ENCODE measurements at places on chromosomes 13 and 19.

DNA sequence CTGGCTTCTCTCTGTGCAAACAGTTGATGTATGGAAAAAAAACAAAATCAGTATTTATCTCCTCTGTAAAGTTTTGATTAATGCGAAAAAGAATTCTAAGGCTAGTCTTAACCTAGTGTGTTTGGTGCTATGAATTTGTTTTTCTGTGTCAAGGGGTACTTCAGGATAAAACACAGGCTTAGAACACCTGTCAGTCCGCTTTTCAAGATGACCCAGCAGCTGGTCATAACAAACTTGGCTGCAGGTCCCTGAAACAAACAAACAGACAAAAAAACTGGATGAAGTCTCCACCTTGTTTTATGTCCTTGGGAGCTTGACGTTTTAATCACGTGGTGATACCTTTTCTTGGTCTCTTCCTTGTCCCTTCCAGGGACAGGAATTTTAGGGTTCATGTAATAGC is 689.3 kb downstream of the UQCRFS1 start:
- no peak for DNase-seq

DNA sequence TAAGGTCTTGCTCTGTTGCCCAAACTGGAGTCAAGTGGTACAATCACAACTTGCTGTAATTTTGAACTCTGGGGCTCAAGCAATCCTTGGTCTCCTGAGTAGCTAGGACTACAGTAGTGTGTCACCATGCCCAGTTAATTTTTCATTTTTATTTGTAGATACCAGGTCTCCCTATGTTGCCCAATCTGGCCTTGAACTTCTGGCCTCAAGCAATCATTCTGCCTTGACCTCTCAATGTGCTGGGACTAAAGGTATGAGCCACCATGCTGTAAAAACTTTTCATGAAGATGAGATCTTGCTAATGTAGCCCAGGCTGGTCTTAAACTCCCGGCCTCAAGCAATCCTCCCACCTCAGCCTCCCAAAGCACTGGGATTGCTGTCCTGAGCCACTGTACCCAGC is 15.1 kb upstream of the NAA16 start:
- DNase-seq = no peak

DNA sequence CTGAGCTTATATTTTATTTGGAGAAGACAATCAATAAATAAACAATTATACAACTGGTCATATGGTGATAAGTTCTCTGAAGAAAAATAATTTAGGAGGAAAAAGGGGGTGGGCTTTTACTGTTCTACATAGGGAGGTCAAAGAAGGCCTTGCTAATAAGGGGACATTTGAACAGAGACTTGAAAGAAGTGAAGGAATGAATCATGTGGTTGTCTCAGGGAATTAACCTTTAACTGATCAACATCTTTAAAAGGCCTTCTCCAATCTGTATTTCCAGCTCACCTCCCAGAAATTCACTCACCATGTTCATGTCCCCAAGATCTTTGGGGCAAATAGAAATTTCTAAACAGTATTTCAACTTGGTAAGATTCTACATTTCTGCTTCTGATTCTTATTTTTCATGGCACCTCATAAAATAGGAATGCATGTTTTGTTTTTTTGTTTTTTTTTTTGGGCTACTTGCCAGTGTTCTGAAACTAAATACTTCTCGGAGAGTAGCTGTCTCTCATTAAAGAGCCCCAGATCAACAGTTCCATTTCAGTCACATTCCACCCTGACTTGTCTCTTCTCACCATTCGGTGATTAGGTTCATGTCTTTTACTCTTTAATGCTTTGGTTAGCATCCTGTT is 19.2 kb upstream of the LPAR6 start:
- no peak for DNase-seq

DNA sequence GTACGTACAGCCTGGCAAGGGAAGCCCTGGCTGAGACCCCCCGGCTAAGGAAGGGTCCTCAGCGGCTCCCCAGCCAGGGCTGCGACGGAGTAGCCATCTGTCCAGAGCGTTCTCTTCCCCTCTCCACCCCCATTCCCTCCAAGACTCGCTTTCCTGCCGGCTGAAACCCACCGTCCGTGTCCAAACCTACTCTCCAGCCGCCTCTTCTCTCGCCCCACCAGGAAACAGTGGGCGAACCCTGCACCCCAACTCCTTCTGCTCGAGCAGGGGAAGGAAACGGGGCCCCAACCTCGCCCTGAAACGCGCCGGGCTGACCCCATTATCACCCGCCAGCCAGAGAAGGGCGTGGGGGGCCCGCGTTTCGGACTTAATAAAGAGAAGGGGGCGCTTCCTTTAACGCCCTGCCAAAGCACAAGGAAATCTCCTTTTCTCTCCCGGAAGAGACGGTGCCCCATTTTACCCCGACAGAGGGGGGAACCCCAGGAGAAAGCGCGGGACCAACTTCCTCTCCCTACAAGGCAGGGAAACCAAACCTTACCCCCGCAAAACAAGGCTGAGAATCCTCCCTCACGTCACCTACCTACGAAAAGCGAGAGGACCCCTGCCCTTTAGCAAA is 2.5 kb downstream of the ZC3H4 start:
- DNase-seq = no peak

DNA sequence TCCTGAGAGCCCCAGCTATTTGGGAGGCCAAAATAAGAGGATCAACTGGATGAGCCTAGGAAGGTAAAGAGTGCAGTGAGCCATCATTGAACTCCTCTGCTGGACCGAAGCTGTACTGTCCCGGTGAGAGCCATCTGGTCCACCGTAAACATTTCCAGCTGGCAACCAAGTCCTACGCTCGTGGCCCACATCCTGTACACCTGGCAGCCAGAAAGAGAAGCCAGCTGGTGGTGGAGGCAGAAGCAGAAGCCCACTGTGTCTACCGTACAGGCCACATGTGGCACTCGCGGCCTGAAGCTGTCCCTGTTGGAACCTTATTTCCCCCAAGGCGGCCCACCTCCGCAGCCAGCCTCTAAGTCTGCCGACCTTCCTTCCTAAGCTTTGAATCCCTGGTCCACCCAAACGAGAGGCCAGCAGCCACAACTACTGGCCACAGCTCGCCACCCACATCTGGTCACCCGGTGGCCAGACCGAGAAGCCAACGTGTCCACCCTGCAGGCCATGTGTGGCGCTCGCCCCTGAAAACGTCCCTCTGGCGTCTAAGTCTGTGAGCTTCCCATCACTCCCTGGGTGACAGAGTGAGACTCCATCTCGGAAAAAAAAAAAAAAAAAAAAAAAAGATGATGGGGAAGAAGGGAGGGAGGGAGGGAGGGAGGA is 14.2 kb upstream of the ZNF91 start:
- no peak for DNase-seq

DNA sequence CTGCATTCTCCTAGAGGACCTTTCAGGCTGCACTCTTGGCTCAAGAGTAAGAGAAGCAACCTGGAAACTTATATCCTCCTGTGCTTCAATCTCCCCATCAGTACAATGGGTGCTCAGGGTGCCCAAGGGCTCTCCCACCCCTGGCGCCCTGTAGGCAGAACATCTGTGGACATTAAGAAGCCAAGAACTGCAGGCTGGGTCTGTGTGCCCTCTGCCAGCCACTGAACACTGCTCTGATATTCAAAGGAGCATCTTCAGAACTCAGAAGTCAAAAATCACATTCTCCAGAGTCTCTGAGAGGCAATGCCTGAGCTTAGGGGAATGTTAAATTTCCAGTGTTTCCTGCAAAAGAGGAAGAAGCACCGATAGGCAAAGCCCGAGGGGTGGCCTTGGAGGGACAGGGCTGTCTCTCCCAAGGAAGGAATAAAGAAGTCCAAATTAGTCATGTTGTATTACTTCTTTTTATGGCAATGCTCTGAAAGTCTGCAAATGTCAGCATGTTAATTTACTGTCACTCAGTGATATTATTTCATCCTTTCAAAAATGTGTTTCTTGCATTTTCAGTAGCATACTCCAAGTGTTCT is 88.1 kb downstream of the TSHZ3 start:
- no peak for DNase-seq

DNA sequence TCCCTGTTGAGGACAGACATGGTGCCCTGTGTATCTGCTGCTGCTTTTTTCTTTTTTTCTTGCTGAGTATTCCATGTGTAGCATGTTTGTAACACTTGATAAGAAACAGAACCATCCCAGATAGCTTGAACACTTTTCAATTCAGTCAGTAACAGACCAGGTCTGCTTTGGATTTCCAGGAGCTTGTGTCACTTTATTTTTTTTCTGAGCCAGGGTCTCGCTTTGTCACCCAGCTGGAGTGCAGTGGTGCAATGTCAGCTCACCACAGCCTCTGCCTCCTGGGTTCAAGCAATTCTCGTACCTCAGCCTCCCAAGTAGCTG is 43.7 kb downstream of the BBC3 start:
- DNase-seq = no peak

DNA sequence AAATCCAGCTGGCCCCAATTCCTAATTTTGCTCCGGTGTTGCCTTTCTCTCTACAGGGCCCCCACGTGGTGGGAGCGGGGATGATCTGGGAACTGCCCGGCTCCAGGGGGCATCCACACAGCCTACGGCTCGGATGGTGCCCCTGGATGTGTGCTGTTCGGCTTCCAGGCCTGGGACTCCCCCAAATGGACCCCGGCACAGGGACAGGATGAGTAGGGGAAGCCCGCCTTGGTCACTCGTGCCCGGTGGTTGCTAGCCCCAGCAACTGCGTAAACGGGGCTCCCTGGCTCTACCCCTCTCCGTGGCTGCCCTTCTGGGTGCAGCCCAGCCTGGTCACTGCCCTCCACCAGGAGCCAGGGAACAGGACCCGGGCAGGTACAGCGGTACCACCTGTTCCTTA is 111.5 kb downstream of the TEX26 start:
- DNase-seq = no peak

DNA sequence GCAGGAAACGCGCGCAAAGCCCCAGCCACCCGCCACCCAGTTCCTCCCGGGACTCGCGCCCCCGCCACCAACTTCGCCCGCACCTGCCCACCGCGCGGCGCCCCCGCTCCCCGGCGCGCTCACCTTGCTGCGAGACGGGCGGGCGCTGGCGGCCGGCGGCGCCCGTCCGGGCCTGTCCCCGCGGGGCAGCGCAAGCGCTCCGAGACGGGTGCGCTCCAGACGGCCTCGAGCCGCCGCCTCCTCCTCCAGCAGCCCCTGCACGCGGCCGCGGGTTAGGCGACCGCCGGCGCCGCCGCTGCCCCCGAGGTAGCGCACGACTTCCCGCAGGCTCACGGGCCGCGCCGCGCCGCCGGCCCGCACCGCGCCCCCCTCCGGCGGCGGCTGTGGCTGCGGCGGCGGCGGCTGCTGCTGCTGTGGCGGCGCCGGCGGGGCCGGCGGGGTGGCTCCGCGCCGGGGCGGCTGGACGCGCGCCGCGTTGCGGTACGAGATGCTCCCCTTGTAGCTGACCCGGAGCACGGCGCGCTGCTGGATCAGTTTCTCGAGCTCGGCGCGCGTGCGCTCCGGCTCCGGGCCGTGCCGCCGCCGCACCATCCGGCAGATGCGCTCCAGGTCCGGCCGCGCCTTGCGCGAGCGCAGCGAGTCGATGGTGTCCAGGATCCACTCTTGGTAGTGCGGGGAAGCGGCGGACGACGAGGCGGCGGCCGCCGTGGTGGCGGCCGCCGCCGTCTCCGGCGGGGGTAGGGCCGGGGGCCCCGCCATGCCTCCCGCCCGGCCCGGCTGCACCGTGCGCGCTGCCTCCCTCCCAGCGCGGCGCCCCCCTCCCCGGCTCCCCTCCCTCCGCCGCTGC is 666 bp downstream of the SAMD1 start:
- no peak for DNase-seq

GRCh38 chr19:29741776-29742175 is 26.7 kb upstream of the C19orf12 start:
- no peak for DNase-seq

- DNase-seq = no peak
These were observed 67.6 kb upstream of the C13orf46 start for GRCh38 chr13:114041493-114041892.

DNA sequence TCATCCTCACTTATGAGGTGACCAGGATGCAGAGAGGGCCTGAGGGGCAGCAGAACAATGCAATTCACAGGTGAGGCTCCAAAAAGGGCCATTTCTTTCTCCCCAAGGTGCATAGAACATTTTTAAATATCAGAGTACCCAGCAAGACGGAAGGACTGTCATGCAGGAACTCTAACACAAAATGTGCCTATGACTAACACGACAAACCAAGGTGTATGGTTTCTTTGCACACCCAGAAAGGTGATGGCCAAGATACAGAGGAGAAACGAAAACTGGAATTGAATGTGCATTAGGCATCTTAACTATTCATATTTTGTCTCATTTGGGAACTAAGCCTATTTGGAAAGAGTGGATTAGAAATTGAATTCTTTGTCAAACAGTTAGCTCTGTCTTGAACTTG is 29.9 kb downstream of the SHISA2 start:
- no peak for DNase-seq

DNA sequence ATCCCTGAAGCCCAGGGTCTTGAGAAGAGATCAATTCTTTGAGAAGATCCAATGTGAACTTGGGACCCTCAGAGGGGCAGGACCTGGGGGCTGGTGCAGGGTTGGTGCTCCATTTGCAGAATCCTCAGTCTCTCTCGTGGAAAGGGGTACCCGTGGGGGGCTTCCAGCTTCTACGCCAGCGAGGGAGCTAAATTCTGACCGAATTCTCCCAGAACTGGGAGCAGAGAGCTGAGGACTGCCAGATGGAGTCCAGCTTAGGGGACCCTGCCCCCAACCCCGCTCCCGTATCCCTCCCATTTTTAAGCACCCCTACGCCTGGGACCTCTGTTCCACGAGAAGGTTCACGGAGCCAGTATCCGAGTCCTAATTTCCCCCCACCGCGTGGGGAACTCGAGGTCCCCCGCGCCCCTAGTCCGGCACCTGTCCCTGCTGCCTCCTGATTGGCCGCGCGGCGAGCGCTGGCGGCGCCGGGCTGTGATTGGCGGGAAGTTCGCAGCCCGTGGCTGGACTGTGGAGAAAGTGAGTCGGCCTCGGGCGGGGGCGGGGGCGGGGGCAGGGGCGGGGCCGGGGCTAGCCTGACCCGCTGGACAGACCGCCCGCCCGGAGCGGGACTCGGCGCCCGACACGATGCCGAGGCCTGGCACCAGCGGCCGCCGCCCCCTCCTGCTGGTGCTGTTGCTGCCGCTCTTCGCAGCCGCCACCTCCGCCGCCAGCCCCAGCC is 4.4 kb upstream of the LTBP4 start:
- DNase-seq = peak; percentile 68

DNA sequence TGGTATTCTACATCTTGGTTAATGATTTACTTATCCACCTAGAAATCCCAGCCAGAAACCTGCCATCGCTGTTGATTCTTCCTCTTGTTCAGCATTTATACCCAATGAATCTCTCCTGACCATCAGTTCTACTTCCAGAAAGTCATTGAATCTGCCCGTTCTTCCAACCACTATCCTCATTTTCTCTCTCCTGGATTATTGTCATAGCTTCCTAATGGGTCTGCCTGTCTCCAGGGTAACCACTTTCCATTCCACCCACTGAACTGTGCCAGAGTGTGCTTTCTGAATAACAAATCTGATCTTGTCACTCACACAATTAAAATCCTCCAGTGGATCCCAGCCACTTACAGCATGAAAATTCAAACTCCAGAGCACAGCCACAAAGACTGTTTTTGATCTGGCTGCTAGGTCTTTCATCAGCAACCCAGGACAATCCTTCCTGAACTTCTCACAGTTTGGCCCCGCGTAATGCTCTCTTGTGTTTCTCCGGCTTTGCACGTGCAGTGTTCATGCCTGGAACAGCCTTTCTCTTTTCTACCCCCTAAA is 330.6 kb downstream of the SPRY2 start:
- no peak for DNase-seq

GRCh38 chr13:27666951-27667350 is 45.3 kb downstream of the POLR1D start:
- DNase-seq = no peak

GRCh38 chr19:960020-960419 is 24.1 kb upstream of the WDR18 start:
- DNase-seq = no peak
